WERI-Rb-1 (cell line): ENCODE measurements at places on chromosomes 5 and 9.

DNA sequence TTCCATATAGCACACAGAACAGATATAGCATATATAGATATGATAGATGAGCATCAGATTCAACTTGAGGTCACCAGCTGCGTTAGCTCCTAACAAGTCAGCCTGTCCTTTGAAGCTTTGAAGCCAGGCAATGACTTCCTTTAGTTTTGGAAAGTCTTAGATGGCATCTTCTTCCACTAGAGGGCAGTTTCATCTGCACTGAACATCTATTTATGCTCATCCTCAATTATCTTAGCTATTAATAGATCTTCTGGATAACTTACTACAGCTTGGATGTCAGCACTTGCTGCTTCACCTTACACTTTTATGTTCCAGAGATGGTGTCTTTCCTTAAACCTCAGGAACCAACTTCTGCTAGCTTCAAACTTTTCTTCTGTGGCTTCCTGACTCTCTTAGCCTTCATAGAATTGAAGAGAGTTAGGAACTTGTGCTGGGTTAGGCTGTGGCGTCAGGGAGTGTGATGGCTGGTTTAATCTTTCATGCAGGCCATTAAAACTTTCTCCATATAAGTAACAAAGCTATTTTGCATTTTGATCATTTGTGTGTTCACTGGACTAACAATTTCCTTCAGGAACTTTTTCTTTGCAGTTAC is 1401.4 kb downstream of the EFNA5 start:
- DNase-seq = no peak

DNA sequence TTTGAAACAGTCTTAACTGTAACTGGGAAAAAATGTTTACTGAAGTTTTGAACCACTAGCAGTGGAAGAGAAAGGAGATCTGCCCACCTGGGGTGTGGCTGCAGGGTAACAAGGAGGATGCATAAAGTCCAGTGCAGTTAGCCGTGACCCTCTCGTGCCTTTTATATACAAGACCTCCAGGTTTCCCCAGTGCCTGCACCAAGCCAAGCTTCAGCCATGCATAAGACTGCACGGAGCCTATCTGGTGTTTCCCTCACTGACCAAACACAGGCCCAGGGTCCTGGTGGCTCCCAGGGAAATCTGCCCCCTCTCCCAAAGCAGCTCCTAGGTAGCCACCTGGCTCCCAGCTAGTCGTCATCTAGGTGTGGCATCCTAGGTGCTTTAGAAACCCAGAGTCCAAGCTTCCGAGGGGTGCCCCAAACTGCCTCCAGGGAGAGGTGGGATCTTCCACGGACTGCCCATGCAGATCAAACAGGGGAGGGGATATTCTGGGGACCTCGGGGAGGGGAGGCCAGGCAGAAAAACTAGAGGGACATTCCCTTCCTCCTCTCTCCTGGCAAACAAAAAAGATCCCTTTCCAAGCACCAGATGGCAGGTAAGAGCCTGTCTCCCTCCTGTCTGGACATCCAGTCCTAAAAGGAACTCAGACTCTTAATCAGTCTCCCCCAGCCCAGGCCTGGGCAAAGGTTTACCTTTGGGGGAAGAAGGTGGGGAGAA is 2.7 kb downstream of the SHB start:
- peak; percentile 58 for DNase-seq

DNA sequence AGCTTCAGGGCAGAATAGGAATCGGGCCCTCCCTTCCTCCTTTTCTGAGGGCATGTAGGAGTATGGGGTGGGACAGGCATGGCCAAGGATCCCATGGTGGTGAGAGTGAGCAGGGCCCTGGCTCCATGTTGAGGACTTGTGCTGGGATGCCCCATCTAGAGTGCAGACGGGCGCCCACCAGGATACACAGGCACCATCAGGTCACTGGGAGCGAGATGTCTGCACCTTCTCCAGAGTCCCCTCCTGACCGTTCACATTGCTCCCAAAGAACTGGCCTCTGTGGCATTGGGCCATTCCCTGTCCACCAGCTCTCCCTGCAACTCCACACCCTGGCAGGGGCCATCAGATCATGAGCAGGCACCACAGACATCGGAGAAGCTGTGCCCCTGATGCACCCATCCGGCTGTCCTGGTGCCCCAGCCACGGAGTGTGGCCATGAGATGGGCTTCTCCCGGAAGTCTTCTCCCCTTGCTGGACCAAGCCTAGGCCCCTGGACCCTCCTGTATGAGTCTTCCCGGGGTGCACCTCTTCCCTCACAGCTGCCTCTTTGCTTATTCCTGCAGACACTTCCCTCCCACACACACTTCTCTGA is 195.0 kb downstream of the IRX2 start:
- no peak for DNase-seq

DNA sequence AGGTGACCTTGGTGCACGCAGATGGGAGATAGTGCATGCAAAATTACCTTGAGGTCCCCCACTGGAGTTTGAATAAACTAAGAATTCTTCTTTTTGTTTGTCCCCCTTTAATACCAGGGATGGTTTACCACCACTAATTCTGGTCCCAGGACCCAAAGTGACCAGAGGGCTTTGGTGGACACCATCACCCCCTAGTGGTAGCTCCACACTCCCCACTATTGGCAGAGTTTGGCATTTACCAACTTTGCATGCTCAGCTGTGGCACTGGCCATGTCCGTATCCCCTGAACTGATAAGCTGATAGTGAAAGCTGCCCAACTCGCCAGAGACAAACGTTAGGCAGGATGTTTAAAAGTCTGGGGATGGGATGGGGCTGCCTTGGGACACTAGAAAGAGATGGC is 3.3 kb downstream of the ASTN2 start:
- DNase-seq = peak; percentile 86

DNA sequence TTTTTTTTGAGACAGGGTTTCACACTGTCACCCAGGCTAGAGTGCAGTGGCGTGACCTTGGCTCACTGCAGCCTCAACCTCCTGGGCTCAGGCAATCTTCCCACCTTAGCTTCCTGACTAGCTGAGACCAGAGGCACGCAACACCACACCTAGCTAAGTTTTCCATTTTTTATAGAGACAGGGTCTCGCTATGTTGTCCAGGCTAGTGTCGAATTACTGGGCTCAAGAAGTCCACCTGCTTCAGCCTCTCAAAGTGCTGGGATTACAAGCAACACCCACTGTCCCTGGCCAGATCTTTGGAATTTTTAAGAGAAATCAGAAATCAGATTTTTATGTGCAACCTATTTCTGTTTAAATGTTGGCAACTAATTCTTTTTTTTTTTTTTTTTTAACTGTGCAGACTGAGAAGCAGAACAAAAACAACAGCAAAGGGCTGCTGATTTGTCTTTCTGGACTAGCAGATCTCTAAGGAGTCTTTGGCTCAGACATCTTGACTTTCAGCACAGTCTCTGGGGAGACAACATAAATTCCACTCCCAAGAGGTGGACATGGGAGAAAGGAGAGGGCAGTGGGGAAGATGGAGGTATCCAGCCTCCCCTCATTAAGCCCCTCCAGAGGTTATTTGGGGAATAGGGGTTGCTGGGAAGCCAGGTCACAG is 54.4 kb upstream of the FABP6 start:
- no peak for DNase-seq

DNA sequence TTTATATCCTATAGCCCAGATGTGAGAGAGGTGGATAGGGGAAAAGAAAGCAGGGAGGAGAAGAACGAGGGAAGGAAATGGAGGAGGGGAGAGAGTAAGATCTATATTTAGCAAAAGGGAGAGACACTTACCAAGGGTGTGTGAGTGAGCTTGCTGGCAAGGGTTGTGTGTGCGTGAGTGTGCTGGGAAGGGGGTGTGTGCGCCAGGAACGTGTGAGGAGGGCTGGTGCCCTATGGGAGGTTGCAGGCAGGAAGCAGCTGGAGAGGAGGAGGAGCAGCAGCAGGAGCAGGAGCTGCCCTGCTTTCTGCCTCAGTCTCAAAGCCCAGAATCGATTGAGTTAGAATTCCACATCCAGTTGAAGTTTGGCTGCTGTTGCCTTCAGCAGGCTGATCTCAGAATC is 148.3 kb upstream of the RUSC2 start:
- DNase-seq = no peak

GRCh38 chr5:132947671-132948070 is 15.8 kb downstream of the AFF4 start:
- DNase-seq = no peak

- DNase-seq = no peak
Measured at GRCh38 chr5:32777733-32778132, 66.6 kb downstream of the NPR3 start.

DNA sequence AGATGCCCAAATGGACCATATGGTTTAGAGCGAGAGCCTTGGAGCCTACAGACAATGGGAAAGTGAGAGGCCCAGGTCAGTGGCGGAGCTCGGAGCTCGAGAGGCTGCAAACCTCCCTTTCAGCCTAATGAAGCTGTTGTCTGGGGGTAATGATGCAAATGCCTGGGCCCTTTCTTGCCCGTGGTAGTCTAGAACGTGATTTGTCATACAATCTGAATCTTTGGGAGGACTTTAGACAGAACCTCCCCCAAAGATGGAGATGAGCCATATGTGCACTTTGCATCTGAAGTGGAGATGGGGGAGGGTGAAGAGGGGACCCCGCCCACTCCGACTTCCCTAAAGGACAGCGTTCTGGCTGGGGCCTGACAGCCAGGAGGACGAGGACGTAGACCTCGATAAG is 10.3 kb upstream of the NEUROG1 start:
- DNase-seq = peak; percentile 77

GRCh38 chr5:171454549-171454948 is 35.1 kb downstream of the FGF18 start:
- no peak for DNase-seq

DNA sequence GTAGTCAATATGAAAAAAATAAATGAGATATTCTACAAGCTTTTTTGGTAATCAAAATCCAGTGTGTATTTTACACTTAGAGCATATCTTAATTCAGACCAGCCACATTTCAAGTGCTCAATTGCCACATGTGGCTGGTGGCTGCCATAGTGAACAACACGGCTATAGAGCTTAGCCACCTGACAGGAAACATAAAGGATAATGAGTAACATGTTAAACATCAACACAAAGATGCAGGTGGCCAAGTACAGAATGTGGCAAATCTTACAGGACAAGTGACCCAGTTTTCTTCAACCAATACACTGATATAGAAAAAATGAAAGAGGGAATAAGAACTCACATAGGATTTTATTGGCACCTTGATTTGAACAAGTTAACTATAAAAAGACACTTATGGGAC is 61.4 kb downstream of the KIF24 start:
- DNase-seq = no peak

DNA sequence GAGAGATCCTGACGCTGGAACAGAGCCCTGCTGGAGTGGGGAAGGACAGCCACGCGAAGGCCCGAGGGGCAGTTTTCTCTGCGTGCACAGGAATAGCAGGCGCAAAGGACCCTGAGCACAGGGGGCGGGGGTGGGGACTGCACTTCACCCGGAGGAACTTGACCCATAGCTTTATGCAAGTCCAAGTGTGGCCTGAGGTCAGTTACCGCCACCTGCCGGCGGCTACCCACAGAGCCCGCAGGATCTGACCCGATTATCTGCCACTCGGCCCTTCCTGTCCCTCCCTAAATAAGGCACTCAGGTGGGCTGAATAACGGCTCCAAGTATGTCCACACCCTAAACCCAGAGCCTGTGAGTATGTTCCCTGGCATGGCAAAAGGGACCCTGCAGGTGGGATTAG is 65.4 kb upstream of the FCN1 start:
- peak; percentile 90 for DNase-seq

GRCh38 chr9:111711548-111711947 is 50.1 kb downstream of the GNG10 start:
- DNase-seq = no peak

GRCh38 chr5:104706600-104706999 is 1144.0 kb upstream of the NUDT12 start:
- no peak for DNase-seq

DNA sequence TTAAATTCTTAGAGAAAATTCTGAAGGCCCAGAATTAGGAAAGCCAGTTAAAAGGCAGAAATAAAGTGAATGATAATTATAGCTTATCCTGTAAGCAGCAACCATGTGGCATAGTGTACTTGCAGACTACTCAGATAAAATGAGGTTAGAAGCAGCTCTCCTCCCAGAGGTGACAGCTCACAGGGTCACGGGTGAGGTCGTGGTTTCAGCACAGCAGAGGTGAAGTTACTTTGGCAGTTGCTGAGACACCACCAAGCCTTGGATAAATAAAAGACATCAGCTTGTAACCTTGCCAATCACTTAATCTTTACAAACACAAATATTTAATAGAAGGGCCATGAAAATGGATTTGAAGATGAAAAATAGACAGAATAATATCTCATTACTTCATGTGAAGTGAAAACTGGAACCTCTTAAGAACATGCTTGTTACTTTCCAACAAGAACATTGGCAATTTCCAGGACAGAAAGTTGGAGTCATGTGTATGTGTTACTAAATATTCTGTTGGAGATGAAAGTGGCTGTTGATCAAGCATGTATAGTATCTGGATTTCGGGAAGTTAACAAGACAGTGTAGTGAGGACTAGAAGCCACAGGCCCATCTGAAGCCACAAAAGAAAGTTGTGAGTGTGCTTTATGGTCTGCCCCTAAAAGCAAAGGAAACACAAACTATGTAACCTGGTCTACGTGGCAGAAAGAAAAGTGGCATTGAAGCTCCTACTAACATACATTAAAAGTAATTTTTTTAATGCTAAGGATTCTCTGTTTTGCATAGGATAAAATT is 134.4 kb downstream of the ERCC6L2 start:
- no peak for DNase-seq

GRCh38 chr5:575636-576035 is 36.5 kb upstream of the CEP72 start:
- DNase-seq = no peak

DNA sequence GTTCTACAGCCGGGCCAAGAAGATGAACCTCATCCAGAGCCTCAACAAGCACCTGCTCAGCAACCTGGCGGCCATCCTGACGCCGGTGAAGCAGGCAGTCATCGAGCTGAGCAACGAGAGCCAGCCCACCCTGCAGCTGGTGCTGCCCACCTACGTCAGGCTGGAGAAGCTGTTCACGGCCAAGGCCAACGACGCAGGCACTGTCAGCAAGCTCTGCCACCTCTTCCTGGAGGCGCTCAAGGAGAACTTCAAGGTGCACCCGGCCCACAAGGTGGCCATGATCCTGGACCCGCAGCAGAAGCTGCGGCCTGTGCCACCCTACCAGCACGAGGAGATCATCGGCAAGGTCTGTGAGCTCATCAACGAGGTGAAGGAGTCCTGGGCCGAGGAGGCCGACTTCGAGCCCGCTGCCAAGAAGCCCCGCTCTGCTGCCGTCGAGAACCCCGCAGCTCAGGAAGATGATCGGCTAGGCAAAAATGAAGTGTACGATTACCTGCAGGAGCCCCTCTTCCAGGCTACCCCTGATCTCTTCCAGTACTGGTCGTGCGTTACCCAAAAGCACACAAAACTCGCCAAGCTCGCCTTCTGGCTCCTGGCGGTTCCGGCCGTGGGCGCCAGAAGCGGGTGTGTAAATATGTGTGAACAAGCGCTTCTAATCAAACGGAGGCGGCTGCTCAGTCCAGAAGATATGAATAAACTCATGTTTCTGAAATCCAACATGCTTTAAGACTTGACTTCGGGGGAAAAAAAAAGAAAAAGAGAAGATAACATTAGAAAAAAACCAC is 28.5 kb downstream of the AMBP start:
- DNase-seq = no peak
